ENCODE measurements at places on chromosomes 13 and 19.

DNA sequence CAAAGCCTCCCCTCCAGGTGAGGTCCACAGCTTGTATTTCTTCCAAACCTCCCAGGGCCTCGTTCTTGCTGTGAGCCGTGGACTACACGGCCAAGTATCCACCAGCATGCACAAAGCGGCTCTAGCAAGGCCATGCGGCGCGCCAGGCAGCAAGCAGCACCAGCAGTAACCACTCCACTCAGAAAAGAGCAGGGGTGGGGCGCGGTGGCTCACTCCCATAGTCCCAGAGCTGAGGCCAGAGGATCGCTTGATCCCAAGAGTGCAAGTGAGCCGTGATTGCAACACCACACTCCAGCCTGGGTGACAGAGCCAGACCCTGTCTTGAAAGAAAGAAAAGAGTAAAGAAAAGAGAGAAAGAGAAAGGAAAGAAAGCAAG is 4.7 kb downstream of the CCDC8 start:
- DNase-seq: no peak

- DNase-seq: peak; percentile 16
These were observed 490 bp downstream of the ITPKC start for GRCh38 chr19:40717325-40717879.

DNA sequence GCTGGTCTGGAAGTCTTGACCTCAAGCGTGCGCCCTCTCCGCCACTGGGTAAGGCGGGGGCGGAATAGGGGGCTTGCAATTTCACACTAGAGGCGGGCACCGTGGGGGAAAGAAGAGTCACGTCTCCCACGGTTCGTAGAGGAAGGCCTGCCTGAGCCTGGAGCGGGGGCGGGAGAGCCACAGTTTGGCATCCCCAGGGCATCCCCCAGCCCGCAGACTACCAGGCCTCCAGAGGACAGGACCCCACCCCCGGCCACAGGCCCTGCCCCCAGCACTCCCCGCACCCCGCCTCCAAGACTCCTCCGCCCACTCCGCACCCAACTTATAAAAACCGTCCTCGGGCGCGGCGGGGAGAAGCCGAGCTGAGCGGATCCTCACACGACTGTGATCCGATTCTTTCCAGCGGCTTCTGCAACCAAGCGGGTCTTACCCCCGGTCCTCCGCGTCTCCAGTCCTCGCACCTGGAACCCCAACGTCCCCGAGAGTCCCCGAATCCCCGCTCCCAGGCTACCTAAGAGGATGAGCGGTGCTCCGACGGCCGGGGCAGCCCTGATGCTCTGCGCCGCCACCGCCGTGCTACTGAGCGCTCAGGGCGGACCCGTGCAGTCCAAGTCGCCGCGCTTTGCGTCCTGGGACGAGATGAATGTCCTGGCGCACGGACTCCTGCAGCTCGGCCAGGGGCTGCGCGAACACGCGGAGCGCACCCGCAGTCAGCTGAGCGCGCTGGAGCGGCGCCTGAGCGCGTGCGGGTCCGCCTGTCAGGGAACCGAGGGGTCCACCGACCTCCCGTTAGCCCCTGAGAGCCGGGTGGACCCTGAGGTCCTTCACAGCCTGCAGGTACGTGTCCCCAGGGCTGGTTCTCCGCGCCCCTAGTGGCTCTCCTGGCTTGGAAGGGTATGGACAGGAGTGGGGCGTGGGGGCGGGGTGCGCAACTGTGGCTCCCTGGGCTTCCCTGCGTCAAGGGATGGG is at the start of gene ANGPTL4:
ANGPTL4 (plus strand) TSS at position 353 of the 969 bp plus-strand sequence; CDS start at position 520, 167 bp downstream.
- DNase-seq: peak; percentile 19

DNA sequence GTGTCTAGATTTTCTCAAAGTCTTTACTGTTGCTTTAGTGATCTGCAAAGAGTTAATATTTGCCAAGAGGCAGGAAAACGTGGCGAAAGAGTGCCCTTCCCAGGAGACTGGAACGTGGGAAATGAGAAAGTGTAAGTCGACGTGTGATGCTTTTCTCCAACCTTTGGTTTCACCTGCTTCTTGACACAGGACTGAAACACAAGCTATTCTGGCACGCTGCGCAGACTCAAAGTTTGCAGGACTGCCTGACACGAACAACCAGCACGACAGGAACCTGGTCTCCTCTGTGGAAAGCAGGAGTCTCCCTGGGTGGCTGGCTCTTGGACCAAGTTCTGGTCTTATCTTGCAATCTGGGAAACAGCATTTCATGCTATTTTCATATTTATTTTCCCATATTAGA is 28.6 kb downstream of the RFXAP start:
- DNase-seq: no peak

GRCh38 chr13:98515818-98516465 is 61.0 kb downstream of the STK24 start:
- no peak for DNase-seq

DNA sequence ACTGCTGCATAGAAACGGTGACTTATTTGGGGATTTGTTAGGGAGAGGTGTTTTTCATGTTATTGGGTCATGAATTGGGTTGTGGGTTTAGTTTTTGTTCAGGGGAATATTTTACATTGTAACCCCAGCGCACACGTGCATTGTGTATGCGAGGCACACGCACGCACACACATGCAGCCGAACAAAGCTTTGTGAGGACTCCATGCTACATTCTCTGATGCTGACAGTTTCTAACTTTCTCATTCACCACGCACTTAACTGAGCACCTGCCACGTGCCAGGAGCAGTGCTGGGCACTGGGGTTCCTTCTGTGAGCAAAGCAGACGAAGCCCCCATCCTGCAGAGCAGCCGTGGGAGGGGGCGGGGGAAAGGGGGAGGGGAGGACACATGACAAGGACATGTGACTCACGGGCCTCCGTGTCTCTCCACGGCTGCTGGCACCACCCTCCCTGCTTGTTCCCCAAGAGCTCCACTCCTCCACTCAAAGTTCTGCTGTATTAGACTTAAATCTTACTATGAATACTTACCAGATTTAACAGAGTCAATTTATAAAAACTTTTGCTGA is 55.6 kb downstream of the SLC7A9 start:
- no peak for DNase-seq

GRCh38 chr13:42495751-42496150 is 78.2 kb upstream of the TNFSF11 start:
- no peak for DNase-seq

DNA sequence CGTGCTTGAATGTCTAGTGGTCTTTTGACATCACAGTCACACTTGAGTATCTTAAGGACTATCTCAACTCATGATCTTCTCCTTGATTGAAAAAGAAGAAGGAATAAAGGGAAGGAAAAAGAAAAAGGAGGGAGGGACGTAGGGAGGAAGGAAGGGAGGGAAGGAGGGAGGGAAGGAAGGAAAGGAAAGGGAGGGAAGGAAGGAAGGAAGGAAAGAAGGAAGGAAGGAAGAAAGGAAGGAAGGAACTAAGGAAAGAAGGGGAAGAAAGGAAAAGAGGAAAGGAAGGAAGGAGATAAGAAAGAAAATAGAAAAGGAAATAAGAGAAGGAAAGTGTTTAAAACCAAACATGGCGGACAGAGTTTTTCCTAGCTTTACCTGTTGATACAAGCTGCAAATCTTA is 64.7 kb downstream of the RNASEH2B start:
- DNase-seq: no peak

GRCh38 chr13:75489502-75490263 is 7.7 kb upstream of the TBC1D4 start:
- peak; percentile 25 for DNase-seq

- DNase-seq: no peak
These were observed 372.1 kb downstream of the UQCRFS1 start for GRCh38 chr19:28840891-28841290.

All from CD4-positive, CD25-positive, alpha-beta regulatory T cell (primary cell).